ENCODE measurements at places on chromosomes 12 and 14. TPM values are rescaled to one million over a fixed set of nuclear protein-coding genes. Genes with fewer than 3 reads are reported as not detected.

The GOLT1B gene
- 28.8 TPM for total RNA-seq

- peaks cover 24% of the 10 kb centered on the region for H3K4me1 ChIP-seq
- H3K27me3 ChIP-seq, result no peaks in the 10 kb centered on the region
- peaks cover 4% of the 10 kb centered on the region for H3K36me3 ChIP-seq
- no peak for DNase-seq
Measured at GRCh38 chr12:388012-388411, 1.1 kb downstream of the KDM5A start.

The CELA1 gene
- not detected for total RNA-seq

- H3K27me3 ChIP-seq, result no peaks in the 10 kb centered on the region
- no peaks in the 10 kb centered on the region for H3K36me3 ChIP-seq
- no peak overlapping the region for H3K27ac ChIP-seq
Measured at GRCh38 chr12:22530-23201, 43.9 kb upstream of the IQSEC3 start.

DNA sequence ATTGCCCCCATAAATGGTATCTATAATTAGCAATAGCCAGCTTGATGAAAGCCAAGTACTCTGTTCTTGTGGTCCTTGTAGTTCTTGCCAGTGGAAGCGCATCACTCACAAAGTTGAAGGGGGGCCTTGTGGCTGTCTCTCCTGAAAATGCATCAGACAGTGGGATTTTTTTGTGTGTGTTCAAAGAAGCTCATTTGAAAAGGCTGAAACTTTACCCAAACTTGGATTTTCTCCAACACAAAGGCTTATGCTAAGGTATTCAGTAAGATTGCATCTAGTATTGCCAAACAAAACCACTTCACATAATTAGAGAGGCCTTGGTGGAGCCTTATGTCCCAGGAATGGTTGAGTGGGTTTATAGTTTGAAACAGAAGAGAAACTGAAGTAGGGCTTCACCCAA lies 216.7 kb upstream of the TMTC1 start:
- H3K27ac ChIP-seq, result no peak overlapping the region
- H3K4me1 ChIP-seq, result no peaks in the 10 kb centered on the region
- H3K36me3 ChIP-seq, result no peaks in the 10 kb centered on the region
- H3K27me3 ChIP-seq, result no peaks in the 10 kb centered on the region

- H3K27me3 ChIP-seq, result peaks cover 2% of the 10 kb centered on the region
- no peak overlapping the region for H3K27ac ChIP-seq
- H3K4me1 ChIP-seq, result peaks cover 38% of the 10 kb centered on the region
- H3K36me3 ChIP-seq, result no peaks in the 10 kb centered on the region
- H3K4me3 ChIP-seq, result no peak overlapping the region
Measured at GRCh38 chr12:48980953-48981756, 3.0 kb downstream of the WNT1 start.

The CLEC9A gene
- 0.21 TPM for total RNA-seq

The SPIC gene
- not detected for total RNA-seq

DNA sequence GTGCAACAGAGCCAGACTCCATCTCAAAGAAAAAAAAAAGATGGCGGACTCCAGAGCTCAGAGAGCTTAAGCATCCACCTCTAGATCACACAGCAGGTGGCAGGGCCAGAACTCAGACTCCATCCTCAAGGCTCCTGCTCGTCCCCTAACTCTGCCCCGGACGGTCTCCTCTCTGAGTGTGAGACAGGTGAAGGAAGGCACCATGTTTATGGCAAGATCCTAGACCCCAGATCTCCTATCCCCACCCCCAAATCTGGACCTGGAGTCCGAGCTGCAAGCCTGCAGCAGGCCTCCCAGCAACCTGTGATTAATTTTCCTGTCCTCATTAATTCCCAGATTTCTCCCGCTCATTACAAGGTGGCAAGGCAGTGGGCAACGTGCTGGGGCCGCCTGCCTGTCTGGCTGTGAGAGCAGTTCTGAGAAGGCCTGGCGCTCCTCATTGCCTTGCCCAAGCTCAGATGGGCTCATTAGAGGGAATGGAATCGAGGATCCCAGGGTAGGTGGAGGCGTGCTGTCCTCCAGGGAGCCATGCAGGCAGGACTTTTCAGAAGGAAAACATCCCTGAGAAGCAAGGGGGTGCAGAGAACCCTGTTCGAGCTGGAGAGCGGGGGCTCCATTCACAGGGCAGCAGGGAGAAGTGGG lies 296.6 kb upstream of the RTL1 start:
- no peak overlapping the region for H3K27ac ChIP-seq
- H3K27me3 ChIP-seq, result no peaks in the 10 kb centered on the region
- no peak for DNase-seq
- H3K36me3 ChIP-seq, result no peaks in the 10 kb centered on the region
- no peaks in the 10 kb centered on the region for H3K4me1 ChIP-seq
- H3K4me3 ChIP-seq, result no peak overlapping the region

The TSPAN11 gene
- 16.0 TPM for total RNA-seq

DNA sequence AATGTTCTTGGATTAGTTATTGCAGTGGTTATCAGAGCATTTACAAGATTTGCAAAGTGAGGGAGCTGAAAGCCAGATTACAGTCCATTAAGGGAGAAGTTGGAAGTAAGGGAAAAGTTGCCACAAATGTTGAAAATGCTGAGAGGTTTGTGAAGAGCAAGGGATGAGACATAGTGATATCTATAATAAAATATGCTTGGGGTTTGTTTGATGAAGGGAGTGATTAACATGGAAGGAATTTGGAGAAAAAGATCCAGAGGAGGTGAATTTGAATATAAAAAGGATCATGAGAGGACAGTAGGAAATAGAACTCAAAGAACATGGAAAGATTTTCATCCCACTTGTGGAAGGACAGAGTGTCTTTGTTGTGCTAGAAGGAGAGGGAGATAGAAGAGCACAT lies 19.3 kb upstream of the CCER1 start:
- peaks cover 9% of the 10 kb centered on the region for H3K4me1 ChIP-seq
- no peak overlapping the region for H3K27ac ChIP-seq
- DNase-seq, result no peak
- H3K4me3 ChIP-seq, result no peak overlapping the region
- no peaks in the 10 kb centered on the region for H3K27me3 ChIP-seq
